ENCODE measurements at places on chromosomes 6 and 20.

- no peak for DNase-seq
Measured at GRCh38 chr20:35339007-35339406, 46.8 kb upstream of the FAM83C start.

GRCh38 chr20:56461576-56461975 lies 6.9 kb upstream of the RTF2 start:
- DNase-seq = no peak

DNA sequence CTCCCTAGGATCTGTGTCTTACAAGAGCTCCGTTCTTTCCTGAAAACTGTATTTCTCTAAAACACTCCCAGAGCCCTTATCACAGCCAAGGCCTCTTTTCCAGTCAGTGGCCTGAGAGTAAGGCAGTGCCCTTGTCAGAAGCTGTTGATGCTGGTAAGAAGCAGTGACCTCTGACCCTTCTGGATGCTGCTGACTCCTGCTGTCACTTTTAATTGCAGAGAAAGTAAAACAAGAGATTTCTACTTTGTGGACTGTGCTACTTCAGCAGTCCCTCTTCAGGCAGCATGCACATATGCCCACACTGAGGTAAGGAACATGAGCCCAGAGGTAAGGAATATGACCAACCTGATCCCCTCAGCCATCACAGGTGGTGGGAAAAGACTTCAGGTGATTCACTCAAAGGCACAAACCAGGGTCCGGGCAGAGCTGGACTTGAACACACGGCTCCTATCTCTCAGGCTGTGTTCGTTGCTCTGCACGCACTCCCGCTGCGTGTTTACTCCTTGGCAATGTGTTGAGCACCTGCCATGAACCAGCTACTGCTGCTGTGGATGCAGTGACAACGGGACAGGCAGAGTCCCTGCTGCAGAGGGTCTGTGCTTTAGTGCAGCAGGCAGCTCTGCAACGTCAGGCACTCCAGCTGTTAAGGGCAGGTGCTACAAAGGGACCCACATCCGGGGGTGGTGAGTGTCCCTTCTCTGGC lies 201.9 kb upstream of the CST7 start:
- DNase-seq = no peak

GRCh38 chr6:134410541-134410940 lies 92.6 kb upstream of the SGK1 start:
- DNase-seq = no peak

DNA sequence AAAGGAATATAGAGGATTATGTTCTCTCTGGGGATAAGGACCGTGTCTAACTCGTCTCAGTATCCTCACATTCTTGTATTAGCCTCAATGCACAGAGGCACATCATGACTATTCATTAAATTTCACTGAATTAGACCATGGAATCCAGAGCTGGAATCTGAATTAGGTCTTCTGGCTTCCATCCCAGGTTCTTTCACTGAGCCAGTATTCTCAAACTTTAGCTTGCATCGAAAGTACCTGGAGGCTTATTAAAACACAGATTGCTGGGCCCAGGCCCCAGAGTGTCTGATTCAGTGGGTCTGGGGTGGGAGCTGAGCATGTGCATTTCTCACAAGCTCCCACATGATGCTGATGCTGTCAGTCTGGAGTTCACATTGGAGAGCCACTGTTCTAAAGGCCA lies 142.0 kb downstream of the UST start:
- DNase-seq = no peak

GRCh38 chr6:112338166-112338709 lies 8.9 kb upstream of the RFPL4B start:
- no peak for DNase-seq

GRCh38 chr20:37956107-37956585 lies 53.2 kb downstream of the VSTM2L start:
- no peak for DNase-seq

DNA sequence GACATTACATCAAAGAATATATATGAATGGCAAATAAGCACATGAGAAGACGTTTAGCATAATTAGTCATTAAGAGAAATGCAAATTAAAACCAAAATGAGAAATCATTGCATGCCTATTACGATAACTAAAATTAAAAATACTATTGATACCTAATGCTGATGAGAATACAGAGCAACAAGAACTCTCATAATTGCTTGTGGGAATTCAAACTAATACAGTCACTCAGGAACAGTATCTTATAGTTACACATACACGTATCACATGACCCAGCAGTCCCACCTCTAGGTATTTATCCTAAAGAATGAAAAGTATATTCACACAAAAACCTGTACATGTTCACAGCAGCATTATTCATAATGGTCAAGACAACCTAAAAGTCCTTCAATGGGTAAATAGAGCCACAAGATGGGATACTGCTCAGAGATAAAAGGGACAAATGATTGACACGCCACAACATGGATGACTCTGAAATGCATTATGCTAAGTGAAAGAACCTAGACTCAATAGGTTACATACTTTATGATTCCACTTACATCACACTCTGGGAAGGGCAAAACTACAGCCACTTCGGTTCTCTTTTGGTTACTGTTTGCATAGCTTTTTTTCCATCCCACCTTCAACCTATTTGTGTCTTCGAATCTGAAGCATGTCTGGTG lies 16.4 kb downstream of the CPXM1 start:
- DNase-seq = no peak

DNA sequence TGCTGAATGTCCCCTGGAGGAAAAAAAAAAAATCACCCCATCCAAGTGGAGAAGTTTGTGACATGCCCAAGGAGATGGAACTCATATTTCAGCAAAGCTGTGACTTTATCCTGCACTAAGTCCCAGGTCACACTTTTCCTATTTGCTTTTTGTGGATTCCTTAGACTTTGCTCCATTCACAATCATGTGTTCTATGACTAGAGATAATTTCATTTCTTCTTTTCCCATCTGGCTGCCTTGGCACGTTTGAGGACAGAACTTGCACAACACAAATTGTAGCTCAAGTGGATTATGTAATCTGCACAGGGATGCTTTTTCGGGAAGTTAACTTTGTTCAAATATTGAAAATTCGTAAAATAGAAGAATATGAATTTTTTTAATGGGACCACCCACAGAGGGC lies 100.7 kb upstream of the PTPN1 start:
- no peak for DNase-seq

DNA sequence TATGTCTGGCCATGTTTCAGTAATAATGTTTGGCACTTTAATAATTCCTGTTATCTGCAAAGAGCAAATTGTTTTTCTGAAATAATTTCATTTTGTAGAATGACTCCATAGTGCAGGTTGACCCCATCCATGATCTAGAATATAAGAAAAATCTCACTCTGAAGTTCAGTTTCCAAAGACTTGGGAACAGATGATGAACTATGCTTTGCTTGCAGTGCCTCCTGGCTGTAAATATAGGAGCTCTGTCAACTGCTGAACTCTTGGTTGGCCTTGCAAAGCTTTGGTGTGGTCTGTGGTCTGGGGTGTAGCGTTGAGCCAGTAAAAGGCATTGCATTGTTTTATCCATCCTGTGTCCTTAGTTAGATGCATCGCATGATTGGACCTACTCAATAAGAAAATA lies 104.0 kb downstream of the PLCB4 start:
- DNase-seq = no peak

DNA sequence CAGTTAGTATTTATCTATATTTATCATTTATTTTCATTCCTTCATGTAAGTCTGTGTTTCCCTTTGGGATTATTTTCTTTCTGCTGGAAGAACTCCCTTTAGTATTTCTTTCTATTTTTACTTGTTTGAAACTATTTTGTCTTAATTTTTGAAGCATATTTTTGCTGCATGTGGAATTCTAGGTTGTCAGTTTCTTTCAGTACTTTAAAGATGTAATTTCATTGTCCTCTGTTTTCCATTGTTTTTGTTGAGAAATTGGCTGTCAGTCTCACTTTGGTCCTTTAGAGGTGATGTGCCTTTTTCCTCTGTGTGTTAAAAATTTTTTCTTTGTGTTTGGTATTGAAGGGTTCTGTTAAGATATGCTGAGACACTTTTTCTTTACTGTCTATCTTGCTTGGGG lies 17.1 kb downstream of the RNF182 start:
- DNase-seq = no peak

GRCh38 chr6:136503303-136504029 lies 46.8 kb downstream of the MAP7 start:
- no peak for DNase-seq

GRCh38 chr6:135819665-135820064 lies 31.8 kb upstream of the PDE7B start:
- DNase-seq = no peak

DNA sequence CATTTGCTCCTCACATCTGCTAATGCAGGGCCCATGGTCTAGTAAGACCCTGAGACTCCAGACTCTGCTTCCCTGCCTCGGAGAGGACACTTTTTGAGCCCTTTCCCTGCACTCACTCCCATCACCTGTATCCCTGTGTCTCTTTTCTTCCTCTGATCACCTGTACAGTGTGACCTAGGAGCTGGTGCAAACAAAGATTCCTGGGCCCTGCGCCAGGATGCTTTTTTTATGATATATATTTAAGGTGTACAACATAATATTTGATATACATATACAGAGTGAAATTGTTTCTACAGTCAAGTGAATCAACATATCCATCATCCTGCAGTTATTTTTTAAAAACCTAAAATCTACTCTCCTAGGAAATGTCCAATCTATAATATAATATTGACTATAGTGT lies 355.4 kb downstream of the MAFB start:
- no peak for DNase-seq

DNA sequence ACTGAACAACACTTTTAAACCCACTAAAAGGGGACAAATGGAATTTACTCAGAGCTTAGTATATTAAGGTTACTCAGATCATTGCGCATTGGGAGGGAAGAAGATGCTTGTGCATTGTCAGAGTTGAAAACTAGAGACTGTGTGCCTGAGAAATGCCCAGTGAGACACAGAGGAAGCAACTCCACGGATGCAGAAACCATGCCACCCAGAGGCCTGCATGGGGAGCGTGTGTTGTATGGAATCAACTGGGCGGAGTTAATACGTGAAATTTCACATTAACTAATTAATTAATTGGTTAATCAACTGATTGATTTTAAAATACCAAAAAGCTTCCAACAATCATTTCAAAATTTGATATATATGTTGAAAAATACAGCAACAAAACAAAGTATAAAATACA lies 391.6 kb downstream of the PLCB1 start:
- no peak for DNase-seq
